ENCODE measurements at places on chromosomes 4 and X. TPM values are rescaled to one million over a fixed set of nuclear protein-coding genes. Genes with fewer than 3 reads are reported as not detected.

Gene ASB12
- not detected for total RNA-seq

GRCh38 chr4:156378033-156378665 lies 424.5 kb upstream of the CTSO start:
- no peak overlapping the region for H3K4me3 ChIP-seq
- DNase-seq = no peak

DNA sequence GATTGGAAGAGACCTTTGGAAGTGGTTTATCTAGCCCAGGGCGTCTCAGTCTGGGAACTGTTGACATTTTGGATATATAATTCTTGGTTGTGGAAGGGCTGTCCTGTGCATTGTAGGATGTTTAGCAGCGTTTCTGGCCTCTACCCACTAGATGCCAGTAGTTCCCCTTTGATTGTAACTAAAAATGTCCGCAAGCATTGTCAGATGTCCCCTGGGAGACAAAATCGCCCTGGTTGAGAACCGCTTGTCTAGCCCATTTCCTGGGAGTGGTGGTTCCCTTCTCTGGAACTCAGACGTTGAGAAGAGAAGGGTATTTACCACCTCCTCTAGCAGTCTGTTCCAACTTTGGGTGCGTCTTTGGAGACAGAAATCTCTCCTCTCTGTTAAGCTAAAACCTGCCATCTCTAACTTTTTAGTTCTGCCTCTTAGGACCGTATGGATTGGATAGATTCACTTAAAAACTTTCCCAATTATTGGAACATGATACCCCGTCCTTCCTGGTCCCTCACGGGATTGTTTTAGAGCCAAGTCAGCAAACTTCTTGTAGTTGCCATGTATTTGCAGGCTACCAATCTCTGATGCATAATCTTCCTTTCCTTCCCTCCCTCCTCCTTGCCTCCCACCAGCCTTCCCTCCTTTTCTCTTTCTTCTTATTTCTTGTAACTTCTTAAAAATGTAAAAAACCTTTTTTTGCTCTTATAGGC lies 13.9 kb downstream of the TMEM165 start:
- H3K36me3 ChIP-seq = peaks cover 3% of the 10 kb centered on the region
- peak overlapping the region; percentile 83 for H3K27ac ChIP-seq
- peaks cover 24% of the 10 kb centered on the region for H3K4me1 ChIP-seq
- no peaks in the 10 kb centered on the region for H3K27me3 ChIP-seq
- no peak for DNase-seq
- H3K4me3 ChIP-seq = no peak overlapping the region

Gene PNMA6A
- total RNA-seq = 0.20 TPM

DNA sequence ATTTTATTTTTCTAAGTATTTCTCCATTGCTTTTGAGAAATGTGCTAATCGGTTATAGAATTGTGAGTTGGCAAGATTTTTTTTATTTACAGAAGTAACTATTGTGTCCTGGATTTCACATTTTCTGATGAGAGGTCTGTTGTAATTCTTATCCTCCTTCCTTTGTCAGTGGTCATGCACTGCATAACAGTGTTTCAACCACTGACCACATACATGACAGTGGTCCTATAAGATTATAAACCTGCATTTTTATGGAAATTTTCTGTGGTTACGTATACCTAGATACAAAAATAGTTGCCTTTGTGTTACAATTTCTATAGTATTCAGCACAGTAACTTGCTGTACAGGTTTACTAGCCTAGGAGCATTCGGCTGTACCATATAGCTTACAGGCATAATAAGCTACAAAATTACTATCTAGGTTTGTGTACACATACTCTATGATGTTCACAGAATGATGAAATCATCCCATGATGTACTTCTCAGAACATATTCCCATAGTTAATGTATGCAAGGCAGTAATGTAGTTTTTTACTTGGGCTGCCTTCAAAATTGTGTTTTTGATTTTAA lies 47.8 kb downstream of the APELA start:
- no peaks in the 10 kb centered on the region for H3K36me3 ChIP-seq
- peaks cover 29% of the 10 kb centered on the region for H3K27me3 ChIP-seq
- H3K4me3 ChIP-seq = no peak overlapping the region

DNA sequence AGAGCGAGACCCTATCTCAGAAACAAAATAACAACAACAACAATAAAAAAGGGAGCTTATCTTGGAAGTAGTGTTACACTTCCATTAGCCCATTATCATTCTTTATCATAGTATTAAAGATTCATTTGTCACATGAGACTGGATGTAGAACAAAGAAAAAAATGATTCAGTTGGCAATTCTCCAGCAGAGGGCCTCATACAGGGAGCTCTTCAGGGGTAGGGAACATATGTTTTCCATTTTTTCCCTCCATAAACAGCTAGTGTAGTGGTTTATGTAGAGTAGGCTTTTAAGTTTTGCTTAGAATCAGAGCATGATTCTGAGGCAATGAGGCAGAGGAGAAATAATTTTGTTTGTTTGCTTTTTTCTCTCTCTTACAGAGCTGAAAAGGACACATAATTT lies 5.8 kb downstream of the CPE start:
- no peak overlapping the region for H3K27ac ChIP-seq
- no peak overlapping the region for H3K4me3 ChIP-seq
- no peaks in the 10 kb centered on the region for H3K4me1 ChIP-seq
- DNase-seq = no peak

Gene JAKMIP1
- total RNA-seq = 16.8 TPM

Gene TKTL2
- 0.10 TPM for total RNA-seq

Gene C4orf50
- total RNA-seq = 2.3 TPM

GRCh38 chr4:26459054-26459755 lies 31.1 kb downstream of the CCKAR start:
- H3K4me1 ChIP-seq = peaks cover 11% of the 10 kb centered on the region
- peak overlapping the region; percentile 61 for H3K4me3 ChIP-seq
- no peak for DNase-seq
- no peak overlapping the region for H3K27ac ChIP-seq

DNA sequence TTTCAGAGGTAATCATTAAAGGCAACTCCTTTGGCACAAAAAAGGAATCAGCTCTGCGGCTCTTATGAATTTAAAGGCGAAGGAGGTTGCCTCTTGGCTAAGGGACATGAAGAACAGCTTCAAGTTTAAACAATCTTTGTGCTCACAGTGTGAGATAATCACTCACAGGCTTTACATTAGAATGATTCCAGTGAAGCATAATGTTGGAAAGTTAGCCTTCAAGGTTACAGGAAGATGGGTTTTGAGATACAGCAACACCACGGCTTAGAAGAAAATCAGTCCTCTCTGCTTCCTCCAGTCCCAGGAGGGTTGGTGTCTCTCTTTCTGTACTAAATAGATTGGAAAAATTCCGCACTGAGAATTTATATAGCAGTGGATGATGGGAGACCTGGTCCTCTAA lies 11.6 kb upstream of the SCD5 start:
- DNase-seq = no peak
- peaks cover 2% of the 10 kb centered on the region for H3K4me1 ChIP-seq
- H3K4me3 ChIP-seq = no peak overlapping the region
- no peak overlapping the region for H3K27ac ChIP-seq
- peaks cover 4% of the 10 kb centered on the region for H3K27me3 ChIP-seq

Gene MAGEA4
- not detected for total RNA-seq

Gene INTU
- total RNA-seq = 0.08 TPM

DNA sequence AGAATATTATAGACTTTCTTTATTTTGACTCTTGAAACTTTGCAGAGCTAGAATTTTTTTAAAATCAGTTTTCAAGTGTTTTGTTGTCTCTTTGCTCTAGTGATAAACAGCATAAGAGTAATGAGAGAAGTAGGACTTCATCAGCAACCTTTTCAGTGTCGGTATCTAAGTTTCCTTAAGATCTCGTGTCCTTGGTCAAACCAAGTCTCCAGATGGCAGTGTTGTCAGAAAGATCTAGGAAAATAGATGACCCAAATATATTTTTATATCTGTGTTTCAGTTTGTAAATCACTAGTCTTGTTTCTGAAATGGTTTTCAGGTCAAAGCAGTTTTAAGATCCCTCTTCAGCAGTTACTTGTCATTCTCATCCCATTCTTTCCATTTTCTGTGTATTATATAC lies 438.3 kb downstream of the RAPGEF2 start:
- no peaks in the 10 kb centered on the region for H3K36me3 ChIP-seq
- no peak for DNase-seq
- no peak overlapping the region for H3K27ac ChIP-seq
- H3K4me1 ChIP-seq = no peaks in the 10 kb centered on the region
- no peak overlapping the region for H3K4me3 ChIP-seq

Measured in T-helper 17 cell (primary cell).